Naive thymus-derived CD8-positive, alpha-beta T cell (primary cell): ENCODE measurements at places on chromosomes 6 and 20.

- no peak for DNase-seq
These were observed 18.3 kb upstream of the RANBP9 start for GRCh38 chr6:13729891-13730290.

DNA sequence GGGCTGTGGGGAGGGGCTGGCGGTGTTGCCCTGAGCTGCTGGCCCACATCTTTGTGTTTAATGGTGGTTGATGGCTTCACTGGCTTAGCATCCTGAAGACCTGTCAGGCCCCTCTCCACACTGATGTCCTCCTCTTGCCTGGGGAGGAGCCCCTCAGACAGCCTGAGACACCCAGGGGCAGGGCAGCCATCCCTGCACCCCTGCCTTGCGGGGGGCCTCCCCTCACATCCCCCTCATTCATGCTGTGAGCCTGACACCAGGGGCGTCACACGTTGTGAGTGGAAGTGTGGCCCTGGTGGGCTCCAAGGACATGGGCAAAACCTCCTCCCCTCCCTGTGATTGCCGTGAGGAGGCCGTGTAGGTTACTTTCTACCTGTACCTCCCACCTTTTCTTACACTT, 152.7 kb downstream of the DTNBP1 start:
- no peak for DNase-seq

- peak; percentile 52 for DNase-seq
These were observed 10.0 kb upstream of the NCOA7 start for GRCh38 chr6:125780540-125781313.

DNA sequence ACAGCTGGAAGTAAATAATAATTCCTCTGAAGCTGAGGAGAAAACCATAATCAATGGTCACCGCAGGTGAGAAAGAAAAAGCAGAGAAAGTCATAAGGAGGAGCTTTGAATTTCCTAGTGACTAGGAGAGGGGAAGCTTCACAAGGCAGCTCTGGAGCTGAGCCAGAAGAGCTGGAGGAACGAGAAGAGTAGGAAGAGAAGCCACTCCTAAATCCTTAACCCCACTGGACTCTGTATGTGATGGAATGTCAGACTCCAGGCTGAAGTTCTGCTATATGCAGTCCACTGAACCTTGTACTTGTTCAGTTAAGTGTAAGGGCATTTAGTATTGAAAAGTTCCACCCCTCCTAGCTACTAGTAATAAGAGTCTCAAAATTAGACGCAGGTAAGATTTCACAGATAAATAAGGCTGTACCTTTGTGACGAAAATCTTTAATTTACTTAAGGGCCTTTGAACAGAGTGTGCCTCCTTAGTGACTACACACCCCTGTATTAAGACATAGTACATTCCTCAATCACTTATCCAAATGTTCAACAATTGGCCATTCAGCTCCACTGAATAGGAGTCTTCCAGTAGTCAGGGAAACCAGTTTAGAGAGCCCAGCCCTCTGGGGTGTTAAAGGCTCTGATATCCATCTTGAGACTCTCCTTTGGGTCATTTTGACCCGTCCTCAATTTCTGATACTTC, 71.4 kb upstream of the UFL1 start:
- DNase-seq, result no peak

- no peak for DNase-seq
These were observed 12.2 kb upstream of the OSER1 start for GRCh38 chr20:44222633-44223368.

DNA sequence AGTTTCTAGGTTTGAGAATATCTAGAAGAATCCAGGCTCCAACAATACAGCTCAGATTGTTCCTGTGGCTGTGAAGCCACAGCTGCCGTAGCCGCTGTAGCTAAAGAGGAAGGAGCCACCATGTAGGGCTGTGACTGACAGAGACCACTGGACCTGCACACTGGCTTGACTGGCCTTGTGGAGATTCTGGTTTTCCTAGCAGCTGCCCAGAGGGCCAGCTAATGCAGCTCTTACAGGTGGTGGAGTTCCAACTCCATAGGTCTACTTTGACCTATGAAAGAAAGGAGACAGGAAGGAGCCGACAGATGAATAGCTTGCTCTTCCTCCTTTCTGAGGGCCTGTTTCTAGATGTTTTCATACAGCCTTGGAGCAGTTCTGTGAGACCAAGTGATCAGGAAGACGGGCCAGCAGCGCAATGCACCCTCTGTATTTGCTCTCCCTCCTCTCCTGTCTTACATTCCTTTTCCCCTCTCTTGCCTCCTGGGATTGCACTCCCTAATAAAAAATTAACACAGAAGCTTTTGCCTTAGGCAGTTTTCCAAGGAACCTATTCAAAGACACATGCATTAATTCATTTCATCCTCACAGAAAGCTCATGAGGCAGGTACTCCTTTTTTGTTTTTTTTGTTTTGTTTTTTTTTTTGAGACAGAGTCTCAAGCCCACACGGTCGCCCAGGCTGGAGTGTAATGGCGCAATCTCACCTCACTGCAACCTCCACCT, 51.8 kb upstream of the MYB start:
- no peak for DNase-seq

DNA sequence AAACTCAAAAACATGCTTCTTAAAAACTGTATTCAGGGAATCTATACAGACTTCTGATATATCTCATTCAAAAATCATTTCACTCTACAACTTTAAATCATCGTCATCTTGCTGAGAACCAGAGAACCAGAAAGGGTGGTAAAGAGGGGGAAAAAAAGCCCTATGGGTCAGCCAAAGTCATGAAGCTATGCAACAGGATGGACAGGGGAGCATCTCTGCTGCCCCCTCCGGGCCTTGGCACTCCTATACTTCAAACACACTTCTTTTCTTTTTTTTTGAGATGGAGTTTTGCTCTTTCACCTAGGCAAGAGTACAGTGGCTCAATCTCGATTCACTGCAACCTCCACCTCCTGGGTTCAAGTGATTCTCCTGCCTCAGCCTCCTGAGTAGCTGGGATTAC, 73.5 kb upstream of the NFATC2 start:
- DNase-seq, result no peak

DNA sequence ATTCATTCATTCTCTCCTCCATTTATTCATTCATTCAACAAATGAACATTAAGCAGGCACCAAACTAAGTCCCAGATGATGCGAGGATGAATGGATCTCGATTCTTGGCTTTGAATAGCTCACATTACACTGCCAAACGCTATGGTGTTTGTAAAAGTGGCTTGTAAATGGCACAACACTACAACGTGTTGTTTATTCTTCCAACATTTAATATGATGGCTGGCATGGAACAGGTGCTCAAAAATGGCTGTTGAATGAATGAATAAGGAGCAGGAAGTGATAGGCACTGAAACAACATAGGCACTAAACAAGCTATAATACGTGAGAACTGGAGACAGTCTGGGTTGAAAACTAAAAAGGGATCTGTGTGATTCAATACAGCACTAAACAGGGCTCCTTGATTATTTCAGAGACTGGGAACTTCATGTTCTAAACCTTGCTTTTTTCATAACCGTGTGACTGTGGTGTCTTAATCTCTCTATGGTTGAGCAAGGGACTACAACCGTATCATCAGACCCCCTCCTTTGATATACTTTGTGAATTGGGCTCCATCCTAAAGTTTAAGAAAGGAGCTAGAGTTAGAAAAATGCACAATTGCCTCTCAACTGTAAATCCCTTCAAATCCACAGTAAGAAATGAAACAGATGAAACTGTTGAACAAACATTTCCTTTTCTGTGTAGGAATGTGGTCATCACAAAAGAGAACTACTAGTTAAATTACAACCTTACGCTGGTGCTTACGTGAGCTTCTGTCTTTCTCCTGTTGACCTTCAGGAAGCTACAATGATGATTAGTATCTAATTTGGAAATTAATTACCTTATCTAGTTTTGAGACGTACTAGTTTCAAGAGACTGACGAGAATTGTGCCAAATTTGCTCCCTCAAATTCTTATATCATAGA, 16.9 kb upstream of the SLC16A10 start:
- no peak for DNase-seq

GRCh38 chr6:111724505-111724904, 118.8 kb upstream of the TRAF3IP2 start:
- peak; percentile 56 for DNase-seq

GRCh38 chr6:16336911-16337294, 98.5 kb downstream of the GMPR start:
- DNase-seq, result no peak

DNA sequence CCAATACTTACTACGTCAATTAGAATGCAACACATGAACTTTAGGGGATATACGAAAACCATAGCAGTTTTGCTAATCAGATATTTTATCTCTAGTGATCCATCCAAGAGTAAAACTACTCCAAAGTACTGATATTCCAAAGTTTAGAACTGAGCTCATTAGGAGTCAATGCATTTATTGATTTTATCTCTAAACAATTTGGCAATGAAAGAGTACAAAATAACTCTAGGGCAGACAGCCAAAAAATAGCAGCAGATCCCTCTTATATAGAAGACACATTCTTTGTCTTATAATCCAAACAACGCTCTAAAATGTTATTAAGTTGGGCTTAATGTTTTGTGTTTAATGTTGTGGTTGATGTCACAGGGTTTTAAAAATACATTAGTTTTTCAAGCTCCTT, 923.9 kb upstream of the MAN1A1 start:
- no peak for DNase-seq

DNA sequence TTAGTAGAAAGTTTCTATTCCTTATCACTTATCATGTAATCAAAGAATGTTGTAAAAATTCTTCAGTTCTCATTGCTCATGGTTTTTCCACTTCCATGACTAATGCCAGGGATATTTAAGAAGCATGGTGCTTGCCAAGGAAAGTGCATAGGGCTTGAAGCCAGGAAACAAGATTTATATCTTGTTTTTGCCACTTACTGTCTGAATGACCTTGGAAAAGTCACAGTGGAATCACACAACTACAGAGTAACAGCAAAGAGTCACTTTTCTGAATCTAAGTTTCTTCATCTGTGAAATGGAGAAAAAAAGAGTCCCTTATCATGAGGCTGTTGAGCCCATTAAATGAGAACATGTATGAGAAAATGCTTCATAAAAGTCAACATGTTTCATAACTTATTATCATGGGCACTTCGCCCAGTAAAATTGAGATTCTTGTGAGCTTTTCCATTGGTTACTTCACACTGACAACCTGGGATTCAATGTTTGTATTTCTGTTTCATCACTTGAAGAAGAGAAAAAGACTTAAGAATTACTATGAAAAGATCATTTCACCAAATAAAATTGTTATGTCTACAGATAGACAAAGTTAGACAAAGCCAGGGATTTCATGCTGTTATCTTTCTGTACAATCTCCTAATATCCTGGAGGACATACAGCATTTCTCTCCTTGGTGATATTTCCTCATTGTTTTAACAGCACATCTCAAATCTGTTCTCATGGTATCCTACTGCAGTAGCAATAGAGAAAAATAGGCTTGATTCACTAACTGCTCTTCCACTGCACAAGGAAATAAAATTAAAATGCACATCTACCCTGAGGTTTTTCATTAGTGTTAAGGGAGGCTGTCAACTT, 7.6 kb upstream of the BMP5 start:
- no peak for DNase-seq

GRCh38 chr6:46687619-46688097, at the start of gene TDRD6:
TDRD6 (plus strand) TSS chr6:46687885; CDS start chr6:46688129, 244 bp downstream.
- no peak for DNase-seq

DNA sequence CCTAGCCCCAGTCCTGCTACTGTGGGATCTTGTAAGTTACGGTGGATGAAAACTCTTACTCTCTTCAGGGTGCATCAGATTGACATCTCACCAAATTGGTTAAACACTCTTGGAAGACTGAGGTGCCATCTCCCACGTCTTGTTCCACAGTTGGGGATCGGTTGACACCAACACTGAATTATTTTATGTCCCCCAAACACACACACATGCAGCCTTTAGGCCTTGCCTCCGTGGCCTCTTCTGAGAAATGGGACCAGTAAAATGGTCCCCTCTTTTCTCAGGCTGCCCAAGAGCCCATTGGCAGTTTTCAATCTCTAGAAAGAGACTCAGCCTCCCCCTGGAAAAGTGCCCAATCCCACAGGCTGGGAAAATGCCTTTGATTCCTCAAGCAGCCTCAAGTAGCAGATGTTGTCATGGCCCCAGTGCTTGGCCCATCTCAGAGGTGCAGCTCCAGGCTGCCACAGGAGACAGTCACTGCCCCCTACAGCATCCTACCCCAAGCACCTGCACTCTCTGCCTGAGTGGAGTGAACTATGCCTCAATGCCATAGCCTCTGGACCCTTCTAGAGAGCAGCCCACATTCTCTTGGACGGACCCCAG, 163.9 kb downstream of the ANKRD60 start:
- no peak for DNase-seq

DNA sequence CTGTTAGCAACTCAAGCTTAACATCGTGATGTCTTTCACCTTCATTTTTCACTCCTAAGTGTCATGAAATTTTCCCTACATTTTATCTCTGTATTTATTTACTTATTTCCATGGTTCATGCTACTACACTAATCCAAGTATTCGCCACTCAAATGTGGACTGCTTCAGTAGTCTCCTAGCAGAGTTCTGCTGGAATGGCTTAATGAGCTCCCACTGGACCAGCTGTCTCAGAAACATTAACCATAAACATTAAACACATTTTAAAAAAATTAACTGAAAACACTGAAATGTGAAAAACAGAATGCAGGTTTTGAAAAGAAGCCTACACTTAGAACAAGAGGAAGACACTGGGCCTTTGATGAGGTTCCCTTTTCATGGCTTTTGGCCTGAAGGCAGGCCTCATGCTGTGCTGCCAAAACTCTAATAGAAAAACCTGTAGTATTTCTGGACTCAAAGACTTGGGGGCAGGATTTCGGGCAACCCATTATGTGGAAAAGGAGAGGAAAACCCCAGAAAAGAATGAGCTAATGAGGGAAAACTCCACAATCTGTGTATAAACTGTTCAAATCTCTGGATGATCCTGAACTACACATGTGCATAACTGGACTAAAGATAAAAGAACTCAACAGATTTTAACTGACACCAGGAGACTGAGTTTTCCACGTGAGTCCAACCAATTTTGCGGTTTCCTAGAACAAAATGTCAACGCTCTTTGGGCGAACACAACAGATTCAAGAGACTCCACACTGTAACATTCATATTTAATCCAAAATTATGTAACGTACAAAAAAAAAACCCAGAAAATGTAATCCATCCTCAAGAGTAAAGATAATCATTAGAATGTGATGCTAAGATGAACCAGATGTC, 33.0 kb downstream of the SAMD3 start:
- DNase-seq, result no peak

DNA sequence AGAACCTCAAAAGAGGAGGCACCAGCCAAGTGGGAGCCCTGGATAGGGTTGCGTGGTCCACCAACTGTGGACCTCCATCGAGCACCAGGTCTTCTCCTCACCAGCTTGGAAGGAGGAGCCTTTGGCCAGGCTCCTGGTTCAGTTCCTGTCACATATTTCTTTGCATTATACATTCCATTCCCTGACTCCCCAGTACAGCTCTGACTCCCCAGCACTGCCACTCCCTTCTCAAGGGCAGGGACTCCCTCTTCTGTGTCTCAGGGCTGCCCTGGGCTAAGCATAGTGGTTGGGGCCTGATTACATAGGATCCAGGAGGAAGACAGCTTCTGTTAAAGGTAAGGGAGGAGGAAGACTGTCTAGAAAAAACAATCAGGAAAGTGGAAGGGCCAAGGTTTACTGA, 91.1 kb downstream of the MRPL14 start:
- no peak for DNase-seq

DNA sequence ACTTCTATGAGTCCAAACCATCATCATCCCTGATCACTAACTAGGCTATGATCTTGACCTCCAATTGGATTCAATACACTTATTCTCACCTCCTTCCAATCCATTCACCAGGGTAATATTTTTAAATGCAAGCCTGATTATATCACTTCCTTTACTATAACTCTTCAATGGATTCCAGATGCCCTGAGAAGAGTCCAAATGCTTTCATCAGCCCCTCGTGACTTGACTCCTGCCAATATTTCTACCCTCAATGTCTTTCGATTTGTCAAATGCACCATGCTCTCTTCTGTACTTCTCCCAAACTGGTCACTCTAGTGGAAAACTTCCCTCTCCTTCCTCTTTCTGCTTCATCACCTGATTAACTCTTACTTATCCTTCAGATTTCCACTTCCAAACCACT, 70.8 kb downstream of the CD164 start:
- DNase-seq, result no peak
